ENCODE measurements at places on chromosomes 2 and 18.

GRCh38 chr2:232219496-232219870, 159.1 kb upstream of the ALPP start:
- peak; percentile 3 for DNase-seq

GRCh38 chr2:185291035-185291647, 447.5 kb upstream of the FSIP2 start:
- no peak for DNase-seq

DNA sequence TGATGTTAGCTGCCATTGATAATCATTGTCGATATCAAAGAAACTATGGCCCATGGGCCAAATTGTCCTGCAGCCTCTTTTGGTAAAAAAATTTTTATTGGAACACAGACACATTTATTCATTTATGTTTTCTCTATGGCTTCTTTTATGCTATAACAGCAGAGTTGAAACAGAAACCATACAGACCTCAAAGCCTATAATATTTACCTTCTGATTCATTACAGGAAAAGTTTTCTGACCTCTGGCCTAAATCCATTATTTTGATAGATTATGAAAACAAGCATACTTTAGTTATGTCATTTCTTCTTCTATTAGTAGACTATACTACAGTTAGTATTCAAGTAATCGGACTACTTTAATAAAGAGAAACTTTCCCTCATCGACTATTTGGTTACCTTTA, 349.7 kb upstream of the GALNT5 start:
- DNase-seq: no peak

- DNase-seq: no peak
These were observed 179.1 kb downstream of the ZFP36L2 start for GRCh38 chr2:43047187-43047780.

DNA sequence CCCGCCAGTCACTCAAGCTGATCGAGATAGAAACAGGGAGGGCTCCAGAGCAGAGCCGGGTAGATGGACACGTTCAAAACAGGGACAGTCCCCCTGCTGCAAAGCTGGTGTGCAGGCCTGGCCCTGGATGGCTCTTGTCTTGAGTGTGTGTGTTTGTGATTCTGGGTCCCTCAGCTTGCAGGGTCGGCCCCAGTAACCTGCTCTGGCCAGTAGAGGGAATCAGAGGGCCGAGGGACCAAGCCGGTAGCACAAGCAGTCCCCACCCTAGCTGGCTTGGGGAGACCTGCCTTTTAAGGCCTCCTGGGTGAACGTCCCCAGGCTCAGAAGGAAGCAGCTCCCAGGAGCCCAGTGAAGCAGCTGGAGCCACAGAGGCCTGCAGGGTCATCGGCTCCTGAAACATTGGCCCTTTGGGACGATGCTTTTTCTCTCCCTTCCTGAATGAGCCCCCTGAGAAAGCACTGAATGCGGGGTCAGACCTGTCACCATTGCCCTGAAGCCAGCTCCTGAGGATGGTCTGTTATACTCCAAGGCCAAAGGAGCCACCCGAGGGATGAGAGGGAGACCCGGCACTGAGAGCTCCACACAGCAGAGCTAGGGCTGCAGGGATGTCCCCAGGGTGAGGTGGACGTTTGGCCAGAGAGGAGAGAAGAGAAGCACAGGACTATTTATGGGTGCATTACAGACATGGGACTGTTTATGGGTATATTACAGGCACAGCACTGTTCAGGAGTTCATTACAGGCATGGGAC, 15.4 kb upstream of the MLPH start:
- no peak for DNase-seq

DNA sequence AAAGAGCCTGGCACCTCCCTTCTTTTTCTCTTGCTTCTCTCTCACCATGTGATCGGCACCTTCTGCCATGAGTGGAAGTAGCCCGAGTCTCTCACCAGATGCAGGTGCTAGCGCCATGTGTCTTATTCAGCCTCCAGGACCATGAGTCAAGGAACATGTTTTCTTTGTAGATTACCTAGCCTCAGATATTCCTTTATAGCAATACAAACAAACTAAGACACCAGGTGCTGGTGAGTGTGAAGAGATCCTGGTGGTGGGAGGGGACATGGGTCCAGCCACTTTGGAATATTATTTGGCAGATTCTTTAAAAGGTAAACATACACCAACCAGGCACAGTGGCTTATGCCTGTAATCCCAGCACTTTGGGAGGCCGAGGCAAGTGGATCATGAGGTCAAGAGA, 5.9 kb upstream of the USP40 start:
- DNase-seq: no peak

GRCh38 chr18:13220361-13220991, 1.9 kb downstream of the LDLRAD4 start:
- no peak for DNase-seq

GRCh38 chr2:168207851-168208250, 39.5 kb downstream of the STK39 start:
- DNase-seq: no peak

DNA sequence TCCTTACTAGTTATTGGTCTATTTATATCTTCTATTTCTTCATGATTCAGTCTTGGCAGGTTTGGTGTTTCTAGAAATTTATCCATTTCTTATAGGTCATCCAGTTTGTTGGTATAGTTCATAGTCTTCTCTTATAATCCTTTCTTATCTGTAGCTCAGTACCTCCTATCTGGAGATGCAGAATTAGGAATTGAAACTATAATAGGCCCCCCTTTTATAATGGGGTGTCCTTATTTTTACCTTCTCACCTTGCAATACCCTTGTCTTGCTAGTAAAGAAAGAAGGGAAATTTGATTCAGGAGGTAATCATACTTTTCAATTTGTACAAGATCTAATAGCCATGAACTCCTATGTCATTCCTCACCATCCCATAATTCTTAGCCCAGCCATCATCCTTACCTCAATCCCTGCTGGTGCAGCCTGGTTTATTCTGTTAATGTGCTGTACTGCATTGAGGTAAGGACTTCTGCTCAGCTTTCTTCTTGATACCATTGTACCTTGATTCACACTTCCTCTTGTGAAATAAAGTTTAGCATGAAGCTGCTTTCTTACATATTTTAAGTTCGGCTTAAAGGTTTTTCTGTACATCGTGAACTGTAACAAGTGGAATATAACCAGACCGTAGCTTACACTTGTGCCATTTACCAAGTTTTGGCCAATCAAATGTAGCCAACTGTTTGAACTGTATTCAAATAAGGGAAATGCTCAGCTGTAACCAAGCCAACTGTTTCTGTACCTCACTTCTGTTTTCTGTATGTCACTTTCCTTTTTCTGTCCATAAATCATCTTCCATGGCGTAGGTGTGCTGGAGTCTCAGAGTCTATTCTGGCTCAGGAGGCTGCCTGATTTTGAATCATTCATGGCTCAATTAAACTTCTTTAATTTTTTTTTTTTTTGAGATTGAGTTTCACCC, 40.1 kb upstream of the PTH2R start:
- no peak for DNase-seq

GRCh38 chr18:28559511-28559910, 382.6 kb upstream of the CDH2 start:
- DNase-seq: no peak

All from CD4-positive, alpha-beta T cell treated with Interferon gamma for 1 hour (primary cell).